ENCODE measurements at places on chromosomes 13 and 19.

DNA sequence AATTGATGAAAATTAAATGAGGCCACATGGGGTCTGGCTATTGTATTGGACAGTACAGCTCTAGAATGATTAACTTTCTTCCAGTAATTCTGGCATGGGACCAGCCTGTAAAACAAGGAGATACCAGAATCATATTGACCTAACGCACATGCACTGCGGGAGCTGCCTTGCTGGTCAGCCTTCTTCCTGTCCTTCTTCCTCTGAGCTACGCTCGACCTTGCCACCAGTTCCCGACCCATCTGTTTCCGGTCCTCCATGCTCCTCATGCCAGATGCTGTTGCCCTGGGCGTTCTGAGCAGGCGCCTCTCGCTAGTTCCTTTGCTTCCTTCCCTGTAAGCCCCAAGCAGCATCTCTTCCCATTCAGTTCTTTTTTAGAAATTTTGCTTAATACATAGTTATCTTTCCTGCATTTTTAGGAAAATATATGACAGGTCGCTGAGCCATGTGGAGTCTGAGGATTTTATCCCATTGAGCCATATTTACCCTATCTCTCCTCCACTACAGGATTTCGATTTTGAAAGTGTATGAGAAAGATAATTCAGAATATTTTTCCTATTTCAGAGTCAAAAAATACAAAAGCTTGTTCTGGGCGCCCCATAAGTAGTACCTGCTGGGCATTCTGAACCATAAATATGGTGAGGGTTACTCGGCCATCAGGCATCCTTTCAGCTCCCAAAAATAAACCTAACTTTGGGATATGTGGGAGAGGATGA lies 38.6 kb downstream of the TNFRSF19 start:
- DNase-seq, result no peak

- no peak for DNase-seq
Observed at GRCh38 chr13:110280985-110281688, 25.8 kb downstream of the COL4A1 start.

GRCh38 chr13:113656831-113657671 lies 947 bp downstream of the ATP4B start:
- DNase-seq, result no peak

DNA sequence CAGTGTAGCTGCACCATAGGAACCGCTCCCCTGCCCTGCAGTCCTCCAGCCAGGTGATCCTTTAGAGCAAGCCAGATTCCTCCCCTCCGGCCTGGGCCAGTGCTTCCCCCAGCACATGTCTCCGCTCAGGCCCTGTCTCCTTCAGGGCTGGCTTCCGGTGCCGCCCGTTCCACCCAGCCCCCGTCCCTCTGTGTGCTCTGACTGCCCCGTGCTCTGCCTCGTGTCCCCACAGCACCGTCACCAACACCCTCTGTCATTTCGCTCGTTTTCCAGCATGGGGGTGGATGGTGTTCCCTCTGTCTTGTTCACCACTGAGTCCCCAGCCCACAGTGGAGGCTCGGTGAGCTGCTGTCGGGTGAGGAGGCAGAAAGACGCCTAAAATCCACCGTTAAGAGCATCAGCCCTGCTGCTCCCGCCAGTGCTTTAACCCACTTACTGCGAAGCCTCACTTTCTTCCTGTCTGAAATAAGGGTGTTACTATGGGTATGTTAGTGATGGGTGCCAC lies 54.5 kb downstream of the TSSK6 start:
- no peak for DNase-seq

GRCh38 chr19:8377598-8377997 lies 12.6 kb upstream of the RAB11B start:
- no peak for DNase-seq

DNA sequence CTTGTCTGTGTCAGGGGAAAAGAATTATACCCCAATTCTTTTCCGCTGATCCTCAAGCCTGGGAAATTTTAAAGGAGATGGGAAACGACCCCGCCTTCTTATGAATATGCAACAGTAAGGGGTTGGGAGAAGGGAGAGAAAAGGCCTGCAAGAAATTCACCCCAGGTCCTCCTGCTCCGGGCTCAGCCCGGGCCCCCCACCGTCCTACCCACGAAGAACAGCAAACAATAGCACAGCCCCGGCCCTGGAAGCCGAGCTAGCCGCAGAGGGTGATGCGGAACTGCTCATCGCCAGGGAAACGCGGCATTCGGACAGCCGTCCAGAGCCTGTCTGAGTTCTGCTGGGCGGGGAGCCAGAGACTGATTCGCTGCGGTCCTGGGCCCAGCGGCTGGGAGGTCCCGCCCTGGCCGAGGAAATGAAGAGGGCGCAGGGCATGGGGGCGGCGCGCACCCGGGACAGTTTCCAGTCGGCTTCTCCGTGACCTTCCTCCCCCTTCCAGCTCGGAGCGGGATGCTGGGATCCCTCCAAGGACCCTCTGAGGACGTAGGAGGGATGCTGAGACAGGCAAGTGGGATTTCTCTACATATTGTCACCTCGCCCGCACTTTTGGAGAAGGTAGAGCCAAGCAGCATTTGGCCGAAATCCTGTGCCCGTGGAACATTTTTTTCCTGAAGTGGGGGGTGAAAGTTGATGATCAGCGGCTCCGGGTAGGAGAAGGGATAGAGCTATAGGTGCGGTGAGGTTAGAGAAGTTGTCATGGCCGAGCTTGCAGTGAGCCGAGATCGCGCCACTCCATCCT lies 82.3 kb upstream of the C1QTNF9B start:
- DNase-seq, result no peak

Measured in Panc1 (cell line).